ENCODE measurements at places on chromosomes 3 and 15.

GRCh38 chr3:71050166-71050537 is 533.4 kb downstream of the FOXP1 start:
- no peak for DNase-seq

- no peak for DNase-seq
Observed at GRCh38 chr15:47553947-47554346, 163.4 kb upstream of the SEMA6D start.

GRCh38 chr3:87207460-87207859 is 19.6 kb upstream of the CHMP2B start:
- no peak for DNase-seq

GRCh38 chr3:27708250-27708649 is 13.9 kb downstream of the EOMES start:
- no peak for DNase-seq

DNA sequence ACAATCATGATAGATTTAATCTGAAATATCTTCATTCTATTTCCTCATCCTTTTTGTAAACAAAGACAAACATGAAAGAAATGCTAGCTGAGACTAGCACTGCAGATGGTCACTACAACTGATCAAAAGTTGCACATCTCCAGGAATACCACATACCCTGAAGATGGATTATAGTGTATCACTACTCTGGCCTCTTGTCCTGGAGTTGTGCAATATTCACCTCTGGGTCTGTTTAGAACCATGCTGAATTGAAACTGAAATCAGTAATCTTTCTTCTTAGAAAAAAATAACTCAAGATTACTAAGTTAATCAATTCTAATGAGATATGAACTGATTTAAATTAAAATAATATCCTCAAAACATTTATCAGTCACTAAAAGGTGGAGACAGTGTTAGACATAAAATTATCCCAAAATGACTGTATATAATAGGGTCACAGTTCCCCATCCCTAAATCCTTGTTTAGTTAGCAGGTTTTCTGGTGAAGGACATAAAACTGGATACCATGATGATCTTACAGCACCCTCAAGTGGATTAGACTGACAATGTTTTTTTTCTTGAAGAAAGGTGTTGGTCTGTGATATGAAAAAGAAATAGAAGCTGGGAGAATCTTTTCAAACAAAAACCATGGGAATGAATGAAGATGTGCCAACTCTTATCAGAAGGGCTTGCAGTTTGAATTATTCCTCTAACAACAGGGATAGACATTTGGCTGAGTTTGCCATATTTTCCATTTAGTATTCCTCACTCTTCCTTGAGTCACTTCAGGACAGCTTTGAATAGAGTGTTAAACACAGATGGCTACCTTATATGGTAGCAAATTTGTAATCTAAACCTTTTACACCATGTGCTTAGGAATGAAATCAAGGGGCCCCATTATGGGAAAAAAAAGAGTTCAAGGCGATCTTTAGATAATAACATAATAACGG is 7.1 kb upstream of the TTC14 start:
- no peak for DNase-seq

DNA sequence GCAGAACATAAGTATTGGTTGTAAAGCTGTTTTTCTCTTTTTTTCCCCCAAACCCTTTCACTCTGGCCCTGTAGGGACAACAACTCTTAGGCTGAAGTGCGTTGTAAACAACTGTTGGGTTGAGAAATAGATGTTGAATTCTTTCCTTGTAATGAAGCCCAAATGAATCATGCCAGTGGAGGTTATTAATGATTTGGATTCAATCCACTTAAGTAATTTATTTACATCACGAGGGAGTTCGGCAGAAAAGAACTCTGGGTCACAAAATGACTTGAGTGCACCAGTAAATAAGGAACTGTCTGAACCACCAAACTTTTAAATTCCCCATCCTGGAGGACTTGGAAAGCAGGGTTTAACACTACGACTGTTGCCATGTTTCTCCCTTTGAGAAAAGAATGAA is 218.9 kb downstream of the PDZRN3 start:
- DNase-seq = no peak

DNA sequence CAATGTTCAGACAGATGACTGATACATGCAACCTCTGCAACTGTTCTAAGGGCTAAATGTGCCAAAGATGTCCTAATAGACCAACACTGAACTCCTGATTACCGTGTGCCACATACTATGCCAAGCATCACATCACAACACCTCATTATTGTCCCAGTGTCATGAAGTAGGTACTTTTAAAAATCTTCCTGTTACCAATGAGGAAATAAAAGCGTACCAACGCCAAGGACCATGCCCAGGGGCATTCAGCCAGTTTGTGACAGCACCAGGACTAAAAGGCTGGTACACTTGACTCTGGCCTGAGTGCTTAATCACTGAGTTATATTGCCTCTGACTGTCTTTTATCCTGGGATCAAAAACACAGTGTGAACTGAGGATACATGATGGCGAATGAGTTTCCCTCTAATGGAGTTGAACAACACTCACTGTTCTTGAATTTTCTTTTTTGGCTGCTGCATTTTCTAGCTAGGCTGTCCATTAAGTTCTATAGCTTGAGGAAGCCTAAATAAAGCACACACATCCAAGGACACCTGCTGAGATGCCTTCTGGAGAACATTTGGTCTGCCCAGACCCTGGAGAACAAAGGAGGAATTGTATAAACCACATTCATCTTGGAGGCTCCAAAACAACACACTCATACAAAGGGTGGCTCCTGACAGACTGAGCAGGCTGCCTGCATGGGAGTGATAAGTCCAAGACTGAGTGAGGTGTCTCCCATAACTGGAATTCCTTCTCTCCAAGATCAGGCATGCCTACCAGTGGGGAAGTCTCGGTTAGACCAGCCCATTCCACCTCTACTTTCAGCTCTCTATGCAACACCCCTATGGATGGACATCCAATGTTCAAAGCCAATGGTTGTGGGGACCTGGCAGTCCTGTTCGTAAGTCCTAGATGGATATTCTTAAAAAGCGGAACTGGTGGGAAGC is 126.7 kb upstream of the PRICKLE2 start:
- DNase-seq = no peak

GRCh38 chr15:40242213-40242599 is 3.3 kb downstream of the PAK6 start:
- no peak for DNase-seq

- DNase-seq = no peak
Observed at GRCh38 chr3:53140847-53141845, 10.9 kb upstream of the RFT1 start.

DNA sequence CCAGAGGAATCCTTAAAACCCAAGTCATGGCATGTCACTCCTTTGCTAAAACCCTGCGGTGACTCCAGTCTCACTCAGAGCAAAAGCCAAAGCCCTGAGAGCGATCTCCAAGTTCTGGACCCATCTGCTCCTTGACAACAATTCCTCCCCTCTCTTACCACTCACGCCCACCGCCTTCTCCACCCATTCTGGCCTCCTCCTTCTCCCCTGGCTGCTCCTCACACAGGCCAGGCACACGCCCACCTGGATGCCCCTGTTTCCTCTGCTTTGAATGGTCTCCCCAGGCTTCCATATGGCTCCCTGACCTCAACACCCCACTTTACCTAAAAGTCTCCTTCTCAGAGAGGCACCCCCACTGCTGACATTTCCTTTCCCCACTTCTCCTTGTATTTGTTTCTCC is 146.1 kb upstream of the LINGO1 start:
- no peak for DNase-seq

DNA sequence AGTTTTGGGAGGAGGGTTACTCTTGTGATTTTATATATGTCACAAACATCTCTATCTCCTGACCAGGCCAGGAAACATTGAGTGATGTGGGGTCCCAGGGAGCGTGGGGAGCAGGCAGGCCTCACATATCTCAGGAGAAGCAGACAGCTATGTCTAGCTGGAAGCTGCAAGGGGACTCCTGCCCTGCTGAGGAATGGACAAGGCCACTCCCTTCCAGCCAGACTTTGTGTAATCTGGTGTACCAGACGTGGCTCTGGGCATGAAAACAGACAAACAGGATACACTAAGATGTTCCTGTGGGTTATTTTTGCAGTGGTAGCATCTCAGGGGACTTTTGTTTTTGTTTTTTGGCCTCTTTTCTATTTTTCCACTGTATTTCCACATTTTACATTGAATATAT is 23.2 kb downstream of the CYP8B1 start:
- no peak for DNase-seq

DNA sequence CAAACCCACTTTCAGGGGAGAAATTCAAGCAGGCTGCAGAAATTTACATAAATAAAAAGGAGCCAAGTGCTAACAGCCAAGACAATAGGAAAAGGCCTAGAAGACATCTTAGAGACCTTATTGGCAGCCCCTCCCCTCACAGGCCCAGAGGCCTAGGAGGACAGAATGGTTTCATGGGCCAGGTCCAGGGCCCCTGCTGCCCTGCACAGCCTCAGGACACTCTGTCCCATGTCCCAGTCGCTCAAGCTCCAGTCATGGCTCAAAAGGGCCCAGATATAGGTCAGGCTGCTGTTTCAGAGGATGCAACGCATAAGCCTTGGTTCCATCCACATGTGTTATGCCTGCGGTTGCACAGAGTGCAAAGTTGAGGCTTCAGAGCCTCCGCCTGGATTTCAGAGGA is 55.8 kb downstream of the SLC41A3 start:
- DNase-seq = no peak

DNA sequence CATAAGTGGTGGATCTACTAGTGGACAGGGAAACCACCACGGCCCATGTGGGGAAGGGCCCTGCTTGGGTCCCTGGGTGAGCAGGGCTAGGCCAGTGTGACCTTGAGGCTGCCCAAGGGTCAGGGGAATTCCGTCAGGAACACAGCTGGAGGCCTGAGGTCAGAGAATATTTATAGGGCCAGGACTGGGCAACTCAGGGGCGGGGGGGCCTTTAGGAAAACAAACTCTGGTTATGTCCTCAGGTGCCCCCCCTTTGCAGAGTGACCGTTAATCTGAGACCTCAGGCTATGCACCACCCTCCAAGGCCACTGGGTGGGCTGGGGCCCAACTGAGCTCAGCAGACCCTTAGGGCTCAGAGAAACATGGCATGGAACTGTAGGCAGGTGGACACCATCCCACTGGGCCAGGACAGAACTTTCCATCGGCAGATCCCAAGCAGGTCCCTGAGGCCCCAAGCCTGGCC is 2.5 kb downstream of the TWF2 start:
- DNase-seq = no peak

GRCh38 chr3:10975695-10976234 is 16.8 kb upstream of the SLC6A1 start:
- no peak for DNase-seq

DNA sequence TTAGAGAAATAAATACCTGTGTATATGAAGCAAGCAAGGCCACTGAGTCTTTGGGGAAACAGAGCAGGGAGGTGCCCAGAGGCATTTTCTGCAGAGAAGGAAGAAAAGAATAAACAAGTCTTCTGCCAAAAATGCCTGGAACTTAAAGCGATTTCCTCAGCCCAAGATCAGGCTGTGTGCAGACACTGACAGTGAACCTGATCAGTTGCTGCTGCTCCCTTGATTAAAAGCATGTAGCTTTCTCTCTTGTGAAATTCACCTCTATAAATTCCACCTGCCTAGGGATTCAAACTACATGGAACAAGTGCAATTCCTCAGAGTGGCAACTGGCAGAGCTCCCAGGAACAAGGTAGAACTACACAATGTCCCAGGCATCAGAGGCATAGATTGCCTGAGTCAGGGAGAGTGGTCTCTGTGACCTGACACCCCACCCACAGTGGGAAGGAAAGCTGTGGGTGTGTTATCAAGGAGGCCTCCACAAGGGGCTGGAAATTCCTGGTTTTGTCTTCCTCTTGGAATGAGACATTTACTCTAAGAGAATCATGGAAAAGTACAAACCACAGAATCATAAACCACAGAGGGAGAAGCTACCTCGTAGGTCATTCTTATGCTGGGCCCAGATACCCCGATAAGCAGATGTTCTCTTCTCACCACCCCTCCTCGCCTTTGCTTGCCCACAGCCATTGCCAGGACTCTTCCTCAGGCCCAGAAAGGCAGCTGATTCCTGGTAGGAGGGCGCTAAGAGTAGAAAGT is 1.8 kb upstream of the ZBTB38 start:
- no peak for DNase-seq

- DNase-seq = peak; percentile 41
Observed at GRCh38 chr15:31398677-31399301, 72.2 kb downstream of the KLF13 start.

GRCh38 chr3:131797776-131798175 is 237.0 kb downstream of the CPNE4 start:
- no peak for DNase-seq

DNA sequence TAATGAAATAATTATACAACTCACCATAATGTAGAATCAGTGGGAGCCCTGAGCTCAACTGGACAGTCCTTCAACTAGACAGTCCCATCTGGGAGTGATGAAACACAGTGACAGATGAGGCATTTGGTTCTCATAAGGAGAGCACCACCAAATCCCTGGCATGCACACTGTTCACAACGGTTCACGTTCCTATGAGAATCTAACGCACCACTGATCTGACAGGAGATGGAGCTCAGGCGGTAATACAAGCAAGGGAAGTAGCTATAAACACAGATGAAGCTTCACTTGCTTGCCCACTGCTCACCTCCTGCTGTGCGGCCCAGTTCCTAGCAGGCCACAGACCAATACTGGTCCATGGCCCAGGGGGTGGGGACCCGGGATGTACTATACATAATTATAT is 17.0 kb downstream of the PRKAR2A start:
- DNase-seq = no peak

DNA sequence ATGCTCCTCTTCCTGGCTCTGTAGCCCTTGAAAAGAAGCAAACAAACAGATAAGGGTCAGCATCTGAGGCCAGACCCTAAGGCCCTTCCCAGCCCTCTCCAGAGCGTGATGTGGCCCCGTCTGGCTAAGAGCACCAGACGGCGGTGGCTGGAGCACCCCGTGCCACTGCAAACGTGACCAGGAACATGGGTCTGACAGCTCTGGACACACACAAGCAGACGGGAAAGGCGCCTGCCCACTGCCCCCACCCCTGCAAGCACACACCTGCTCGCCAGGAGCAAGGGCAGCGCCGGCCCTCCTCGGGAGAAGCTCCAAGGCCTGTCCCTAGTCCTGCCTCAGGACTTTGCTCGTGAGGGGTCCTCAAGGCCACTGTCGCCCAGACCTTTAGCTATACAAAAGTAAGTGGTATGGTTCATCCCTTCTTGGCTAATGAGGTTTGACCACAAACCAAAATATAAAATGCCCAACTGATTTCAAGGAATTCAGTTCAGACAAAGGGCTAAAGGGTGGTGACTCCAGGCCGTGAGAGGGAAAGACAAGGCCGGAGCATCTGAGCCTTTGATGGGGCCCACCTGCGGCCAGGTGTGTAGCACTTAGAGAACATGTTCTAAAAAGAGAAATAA is 90.4 kb downstream of the XXYLT1 start:
- DNase-seq = no peak

GRCh38 chr3:32586356-32586755 is 15.7 kb upstream of the DYNC1LI1 start:
- no peak for DNase-seq

GRCh38 chr15:86915811-86916331 is 836.2 kb downstream of the AGBL1 start:
- DNase-seq = no peak

DNA sequence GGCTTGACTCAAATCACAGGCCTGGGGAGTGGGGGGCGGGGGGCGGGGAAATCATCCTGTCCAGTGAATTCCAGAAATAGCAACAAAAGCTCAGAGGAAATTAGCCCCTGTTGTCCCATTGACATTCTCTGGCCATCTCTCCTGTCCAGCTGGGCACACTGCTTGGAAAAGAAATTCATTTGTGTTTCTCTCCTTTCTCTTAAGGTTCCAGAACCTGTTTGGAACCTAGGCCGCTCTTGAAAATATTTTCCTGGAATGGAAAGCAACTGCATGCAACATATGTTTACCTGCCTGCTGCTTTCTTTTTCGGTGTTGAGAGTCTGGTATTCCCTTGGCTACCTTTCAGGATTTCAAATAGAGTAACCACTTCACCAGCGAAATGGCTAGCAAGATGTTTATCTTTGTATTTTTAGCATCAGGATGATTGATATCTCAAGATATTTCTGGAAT is 169.0 kb downstream of the GHSR start:
- DNase-seq = no peak
